ENCODE measurements at places on chromosomes 12 and 14.

- DNase-seq = no peak
Observed at GRCh38 chr12:45243963-45244362, 28.1 kb downstream of the ANO6 start.

- DNase-seq = no peak
Observed at GRCh38 chr12:22018860-22019259, 27.2 kb upstream of the CMAS start.

- peak; percentile 4 for DNase-seq
Observed at GRCh38 chr12:127294651-127295210, 972.2 kb upstream of the TMEM132C start.

GRCh38 chr12:128425666-128426331 lies 158.8 kb downstream of the TMEM132C start:
- DNase-seq = no peak

DNA sequence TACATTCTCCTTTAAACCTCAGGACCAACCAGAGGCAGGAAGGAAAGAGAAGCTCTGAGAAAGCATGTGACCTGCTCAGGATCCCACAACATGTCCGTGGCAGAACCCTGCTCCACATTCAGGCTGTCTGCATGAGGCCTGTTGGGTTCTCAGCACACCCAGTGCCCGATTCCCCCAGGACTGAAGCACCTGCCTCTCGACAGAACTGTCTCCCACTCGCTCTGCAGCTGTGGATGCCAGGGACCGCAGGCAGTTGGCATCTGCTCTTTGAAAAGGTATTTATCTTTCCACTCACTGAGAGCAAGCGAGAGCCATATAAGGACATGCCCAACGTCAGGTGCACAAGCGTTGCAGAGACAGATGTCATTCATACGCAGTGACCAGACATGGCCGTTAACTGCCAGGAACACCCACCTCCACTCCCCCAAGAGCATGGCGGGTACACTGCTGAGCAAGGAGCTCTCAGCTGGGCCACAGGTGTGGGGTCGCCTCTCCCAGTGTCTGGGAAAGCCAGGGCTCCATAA lies 18.9 kb downstream of the PITPNM2 start:
- no peak for DNase-seq

GRCh38 chr14:61476754-61477410 lies 155.5 kb downstream of the PRKCH start:
- peak; percentile 54 for DNase-seq

DNA sequence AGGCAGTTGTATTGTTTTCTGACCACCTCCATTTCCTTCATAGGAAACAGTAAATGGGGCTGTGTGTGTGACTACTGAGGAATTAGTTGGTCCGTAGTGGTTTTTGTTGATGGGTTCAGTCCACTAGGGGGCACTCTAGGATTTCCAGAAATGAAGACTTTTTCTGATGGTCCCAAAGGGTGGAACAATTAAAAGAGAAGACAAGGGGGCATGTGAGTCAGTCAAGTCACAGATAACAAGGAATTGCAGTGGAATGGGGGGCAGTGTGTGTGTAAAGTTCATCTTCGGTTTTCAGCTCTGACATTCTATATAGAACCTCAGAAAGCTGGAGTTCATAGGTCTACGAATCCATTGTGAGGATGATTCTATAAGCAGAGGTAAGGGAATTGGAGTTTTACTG lies 186.6 kb upstream of the OR4E1 start:
- no peak for DNase-seq

DNA sequence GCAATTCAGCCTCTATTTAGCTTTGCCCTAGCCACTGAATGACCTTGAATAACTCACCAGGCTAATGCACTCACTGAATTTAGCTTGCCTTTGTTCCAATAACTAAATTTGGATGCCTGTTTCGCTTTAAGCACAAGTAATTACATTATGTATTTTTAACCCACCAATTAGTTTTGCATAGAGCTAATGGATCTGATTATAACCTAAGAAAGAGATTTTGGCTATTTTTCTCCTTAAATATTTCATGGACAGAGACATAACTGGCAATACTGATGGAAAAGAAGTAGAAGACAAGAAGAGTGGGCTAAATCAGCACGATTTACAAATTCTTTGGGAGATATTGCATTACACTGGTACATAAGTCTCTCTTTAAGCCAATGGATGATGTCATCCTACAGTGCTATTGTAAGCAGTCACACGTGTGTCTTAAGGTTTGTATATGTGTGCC lies 85.7 kb downstream of the AKAP6 start:
- DNase-seq = no peak

GRCh38 chr12:7966563-7966962 lies 30.6 kb upstream of the SLC2A3 start:
- no peak for DNase-seq

- no peak for DNase-seq
Observed at GRCh38 chr14:100031506-100032281, 33.5 kb upstream of the EVL start.

DNA sequence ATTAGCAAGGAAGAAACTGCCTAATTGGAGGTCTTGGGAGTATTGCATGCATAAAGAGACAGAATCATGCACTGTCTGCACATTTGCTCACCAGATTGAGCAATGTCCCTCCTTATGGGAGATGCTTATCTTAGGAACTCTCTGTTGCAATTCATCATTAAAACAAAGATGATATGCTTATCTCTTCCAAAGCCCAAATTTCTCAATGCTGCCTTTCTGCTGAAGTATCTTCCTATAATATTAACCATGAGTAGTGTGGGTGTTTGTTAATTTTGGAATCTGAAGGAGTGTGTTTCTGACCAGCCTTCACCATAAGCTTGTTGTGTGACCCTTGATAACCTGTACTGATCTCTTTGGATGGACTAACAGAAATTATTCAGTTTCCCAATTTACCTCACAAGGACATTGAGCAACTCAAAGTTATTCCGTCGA lies 1257.6 kb upstream of the FLRT2 start:
- DNase-seq = no peak

DNA sequence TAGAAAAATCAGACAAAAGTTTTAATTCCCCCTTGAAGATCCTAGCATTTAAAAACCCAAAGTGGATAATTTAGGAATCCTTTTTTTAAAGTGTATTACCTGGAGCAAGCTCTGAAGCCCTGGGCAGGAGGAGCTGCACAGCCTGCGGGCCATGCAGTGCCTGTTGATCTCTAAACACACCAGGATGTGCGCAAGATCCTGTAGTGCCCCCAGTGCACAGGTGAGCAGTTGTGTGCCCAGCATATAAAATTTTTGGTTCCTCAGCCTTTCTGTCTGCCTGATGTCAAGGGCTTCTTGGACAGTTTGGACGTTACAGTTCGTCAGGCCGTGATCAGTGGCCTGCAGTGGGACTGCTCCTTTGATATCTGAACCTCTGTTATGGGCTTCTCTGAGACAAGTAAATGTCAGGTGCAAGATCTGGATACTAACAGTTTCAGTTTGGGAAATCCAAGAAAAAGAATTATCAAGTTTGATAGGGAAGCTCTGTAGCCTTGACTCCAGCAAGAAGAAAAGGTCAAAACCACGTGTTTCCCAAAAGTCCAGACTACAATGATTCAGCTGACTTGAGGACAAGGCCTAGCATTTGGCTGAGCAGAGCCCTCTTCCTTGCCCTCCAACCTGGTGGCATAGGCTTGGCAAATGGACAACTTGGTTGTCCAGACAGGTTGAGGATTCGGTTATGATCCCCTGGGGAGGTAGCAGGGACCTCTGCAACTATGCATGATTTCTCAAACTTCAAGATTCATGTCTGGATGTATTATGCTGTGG lies 1.0 kb downstream of the ATXN7L3B start:
- peak; percentile 12 for DNase-seq

- no peak for DNase-seq
Observed at GRCh38 chr14:59244581-59244980, 56.1 kb downstream of the DAAM1 start.

DNA sequence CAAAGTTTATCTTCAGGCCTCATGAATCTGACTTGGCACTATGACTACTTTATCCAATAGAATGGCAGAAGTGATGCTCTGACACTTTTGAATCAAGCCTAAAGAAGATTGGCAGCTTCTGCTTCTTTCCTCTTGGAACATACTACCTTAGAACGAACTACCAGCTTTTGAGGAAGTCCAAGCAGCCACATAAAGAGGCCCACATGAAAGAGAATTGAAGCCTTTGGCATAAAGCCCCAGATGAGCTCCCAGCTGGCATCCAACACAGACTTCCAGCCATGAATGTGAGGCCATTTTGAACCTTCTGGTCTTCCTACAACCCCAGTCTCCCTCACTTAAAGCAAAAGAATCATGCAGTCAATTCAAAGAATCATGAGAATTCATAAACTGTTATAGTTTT lies 65.8 kb downstream of the EEA1 start:
- no peak for DNase-seq

DNA sequence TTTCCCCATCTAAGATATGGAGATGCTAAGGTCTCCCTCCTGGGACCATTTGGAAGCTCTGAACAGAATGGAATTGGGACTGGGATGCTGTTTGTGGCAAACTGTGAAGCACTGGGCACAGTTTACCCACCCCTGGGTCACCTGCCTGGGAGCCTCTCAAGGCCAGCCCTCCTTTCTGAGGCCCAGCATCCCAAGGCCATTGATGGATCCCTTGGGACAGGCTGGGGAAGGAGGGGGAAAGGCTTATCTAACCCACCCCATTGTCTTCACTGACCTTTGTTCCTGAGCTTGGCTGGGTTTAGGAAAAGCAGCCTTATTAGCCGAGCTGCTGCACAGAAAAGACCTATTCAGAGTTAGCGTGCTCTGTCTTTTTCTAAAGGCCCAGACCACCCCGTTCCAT lies 5.2 kb downstream of the CCDC85C start:
- DNase-seq = no peak

DNA sequence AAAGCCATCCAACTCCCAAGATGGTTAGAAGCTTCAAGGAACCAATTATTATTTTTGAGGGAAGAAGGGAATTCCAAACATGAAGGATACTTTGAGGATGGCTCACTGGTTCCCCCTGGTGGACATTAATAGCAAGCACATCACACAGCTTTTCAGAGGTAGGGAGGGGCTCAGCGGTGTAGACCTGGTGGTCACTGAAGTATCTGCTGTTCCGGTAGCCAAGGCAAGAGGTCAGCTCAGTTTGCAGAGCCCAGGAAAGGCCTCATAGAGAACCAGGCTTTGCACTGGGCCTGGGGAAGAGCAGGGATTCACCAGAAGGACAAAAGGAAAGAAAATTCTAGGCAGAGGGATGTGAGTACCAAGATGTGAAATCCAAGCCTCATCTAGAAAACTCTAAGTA lies 118.7 kb downstream of the KSR2 start:
- no peak for DNase-seq

GRCh38 chr12:20342111-20342510 lies 26.2 kb upstream of the PDE3A start:
- DNase-seq = no peak

DNA sequence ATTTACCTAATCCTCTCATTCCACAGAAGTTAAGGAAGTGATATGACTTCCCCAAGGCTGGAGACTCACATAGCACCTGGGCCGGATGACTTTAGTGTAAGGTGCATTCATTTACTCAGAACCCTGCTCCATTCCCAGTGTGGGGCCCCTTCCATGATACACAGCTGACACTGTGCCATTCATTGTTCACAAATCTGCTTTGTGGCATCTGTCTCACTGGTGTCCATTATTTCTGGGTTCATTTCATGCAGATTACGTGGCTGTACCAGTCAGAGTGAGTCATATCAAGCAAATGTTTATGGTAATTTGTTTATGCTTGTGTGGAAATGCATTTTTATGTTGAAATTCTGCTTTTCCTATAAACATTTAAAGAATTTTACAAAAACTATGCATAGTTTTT lies 5.2 kb downstream of the ANO4 start:
- no peak for DNase-seq

DNA sequence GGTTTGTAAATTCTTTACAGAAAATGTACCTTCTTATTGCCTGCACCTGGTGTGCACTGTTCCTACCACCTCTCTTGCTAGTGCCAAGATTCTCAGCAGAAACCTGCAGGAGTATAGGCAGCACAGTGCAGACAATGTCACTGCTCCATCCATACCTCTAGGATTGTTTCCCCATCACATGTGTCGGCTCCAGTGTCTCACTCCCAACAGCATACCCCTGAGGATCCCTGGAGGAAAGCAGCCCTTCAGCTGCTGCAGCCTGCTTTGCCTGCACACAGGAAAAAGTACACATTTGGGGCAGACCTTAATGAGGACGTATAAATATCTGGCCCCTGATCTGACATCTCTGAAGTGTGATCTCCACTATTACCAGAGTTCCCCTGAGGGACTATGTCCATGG lies 235.5 kb downstream of the MDGA2 start:
- DNase-seq = no peak

GRCh38 chr12:130183585-130184370 lies 21.5 kb downstream of the FZD10 start:
- no peak for DNase-seq

DNA sequence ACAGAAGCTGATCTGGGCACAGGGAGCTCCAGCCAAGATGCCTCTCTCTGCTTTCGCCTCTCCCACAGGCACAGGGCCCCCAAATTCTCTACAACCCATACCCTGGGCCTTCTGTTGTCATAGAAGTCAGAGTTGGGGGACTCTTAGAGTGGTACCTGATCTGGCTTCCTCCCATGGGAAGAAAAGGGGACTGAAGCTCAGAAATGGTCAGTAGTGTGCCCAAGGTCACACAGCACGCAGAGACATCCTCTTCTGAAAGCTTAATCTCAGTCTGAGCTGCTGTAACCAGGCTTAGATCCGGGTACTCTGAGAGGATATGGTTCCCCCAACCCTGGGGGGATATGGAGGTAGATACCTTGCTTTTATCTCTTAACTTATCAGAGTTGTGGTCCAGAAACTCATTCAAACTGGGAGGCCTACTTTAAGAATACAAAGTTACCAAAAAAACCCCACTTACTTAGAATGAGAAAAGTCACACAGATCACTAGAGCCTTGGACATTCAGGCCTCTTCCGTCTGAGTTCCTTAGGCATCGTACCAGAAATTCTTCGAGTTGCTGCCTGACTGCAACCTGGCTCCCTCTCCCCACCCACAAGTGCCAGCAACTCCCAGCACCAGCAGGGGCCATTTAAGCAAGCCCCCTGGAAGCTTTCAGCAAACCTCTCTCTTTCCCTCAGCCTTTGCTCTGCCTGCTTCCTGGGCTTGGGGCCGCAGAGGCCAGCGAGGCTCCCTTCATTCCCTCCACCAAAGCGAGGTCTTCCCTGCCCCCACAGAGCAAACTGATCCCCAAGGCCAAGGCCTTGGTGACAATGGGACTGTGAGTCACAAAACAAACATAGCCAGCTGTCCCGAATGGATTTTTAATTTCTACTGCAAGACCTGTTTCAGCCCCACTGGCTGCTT lies 13.9 kb downstream of the KRT7 start:
- no peak for DNase-seq

- DNase-seq = no peak
Observed at GRCh38 chr14:98168211-98168985, 1103.6 kb downstream of the BCL11B start.
